ENCODE measurements at places on chromosomes 4 and X.

DNA sequence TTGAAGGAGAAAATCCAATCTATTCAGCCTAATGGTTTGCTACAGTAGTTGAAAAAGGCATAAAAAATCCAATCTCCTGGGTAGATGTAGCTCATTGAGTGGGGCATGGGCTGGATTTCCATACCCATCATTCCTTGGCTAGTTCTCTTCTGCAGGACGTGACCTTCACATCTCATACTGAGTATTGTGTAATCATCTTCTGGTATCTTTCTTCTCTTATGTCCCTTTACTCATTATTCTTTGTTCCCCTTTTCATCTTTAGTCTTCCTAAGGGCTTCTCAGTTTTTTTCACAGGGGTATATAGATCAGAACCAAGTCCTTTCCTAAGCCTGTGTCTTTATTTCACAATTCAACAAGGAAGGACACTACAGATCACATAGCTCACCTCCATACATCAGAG is 727.6 kb upstream of the MAGEB2 start:
- DNase-seq: no peak

DNA sequence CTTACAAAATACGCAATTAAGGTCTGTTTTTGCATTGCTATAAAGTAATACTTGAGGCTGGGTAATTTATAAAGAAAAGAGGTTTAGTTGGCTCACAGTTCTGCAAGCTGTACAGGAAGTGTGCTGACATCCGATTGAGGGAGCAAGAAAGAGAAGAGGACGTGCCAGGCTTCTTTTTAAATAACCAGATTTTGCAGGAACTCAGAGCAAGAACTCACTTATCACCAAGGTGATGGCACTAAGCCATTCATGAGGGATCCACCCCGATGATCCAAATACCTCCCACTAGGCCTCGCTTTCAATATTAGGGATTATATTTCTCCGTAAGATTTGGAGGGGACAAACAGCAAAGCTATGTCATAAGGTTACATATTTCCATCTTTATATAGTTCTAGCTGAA is 456.7 kb downstream of the GLUD2 start:
- no peak for DNase-seq

GRCh38 chr4:67934628-67935027 is 28.7 kb downstream of the TMPRSS11A start:
- DNase-seq: no peak

- DNase-seq: peak; percentile 85
Measured at GRCh38 chr4:55321707-55322264, 24.3 kb upstream of the SRD5A3 start.

GRCh38 chr4:113878668-113879067 is 100.8 kb downstream of the ARSJ start:
- no peak for DNase-seq
